ENCODE measurements at places on chromosomes 12 and 14.

- DNase-seq: no peak
Measured at GRCh38 chr14:94143711-94144110, 14.3 kb upstream of the IFI27L2 start.

DNA sequence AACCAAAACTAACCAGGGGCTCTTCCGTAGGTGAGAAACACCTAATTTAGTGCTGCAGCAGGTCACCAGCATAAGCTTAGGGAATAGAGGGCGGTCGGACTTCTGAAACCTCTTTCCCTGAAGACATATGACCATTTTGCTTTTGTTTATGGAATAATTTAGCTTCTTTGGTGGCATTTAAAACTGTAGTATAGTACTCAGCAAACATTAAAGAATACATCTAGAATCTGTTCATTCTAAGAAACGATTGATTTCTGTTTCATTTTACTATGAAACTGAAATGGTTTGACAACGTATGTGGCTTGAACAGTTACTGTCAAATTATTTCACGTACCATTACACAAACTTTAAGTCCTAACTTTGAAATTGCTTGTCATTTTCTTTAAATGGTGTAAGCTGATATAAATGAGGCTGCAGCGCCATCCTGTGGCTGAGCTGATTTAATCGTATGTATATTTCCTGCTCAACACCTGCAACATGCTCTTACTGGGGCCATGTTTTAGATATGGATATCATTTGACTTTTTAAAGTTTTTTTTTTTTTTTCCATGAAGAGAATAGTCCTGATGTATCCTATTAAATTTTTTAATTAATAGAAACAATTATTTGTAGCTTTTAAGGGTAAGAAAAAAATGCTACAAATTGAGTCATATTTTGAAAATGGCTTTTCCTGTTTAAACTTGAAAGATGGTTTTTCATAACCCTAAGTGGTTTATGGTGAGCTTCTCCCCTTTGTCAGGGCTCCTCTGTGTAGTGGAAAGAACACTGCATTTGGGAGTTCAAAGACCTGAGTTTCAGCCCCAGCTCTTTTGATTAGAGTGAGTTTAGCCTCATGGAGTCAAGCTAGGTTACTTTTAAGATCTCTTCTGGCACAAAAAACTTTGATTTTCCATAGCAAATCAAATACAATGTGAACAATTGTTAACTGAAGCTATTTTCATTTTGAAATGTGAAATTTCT lies 27.4 kb downstream of the CFAP54 start:
- peak; percentile 85 for DNase-seq

GRCh38 chr12:3792623-3793288 lies 39.8 kb upstream of the CRACR2A start:
- DNase-seq: no peak

GRCh38 chr14:91417983-91418386 lies 365 bp upstream of the CCDC88C start:
- DNase-seq: peak; percentile 70

DNA sequence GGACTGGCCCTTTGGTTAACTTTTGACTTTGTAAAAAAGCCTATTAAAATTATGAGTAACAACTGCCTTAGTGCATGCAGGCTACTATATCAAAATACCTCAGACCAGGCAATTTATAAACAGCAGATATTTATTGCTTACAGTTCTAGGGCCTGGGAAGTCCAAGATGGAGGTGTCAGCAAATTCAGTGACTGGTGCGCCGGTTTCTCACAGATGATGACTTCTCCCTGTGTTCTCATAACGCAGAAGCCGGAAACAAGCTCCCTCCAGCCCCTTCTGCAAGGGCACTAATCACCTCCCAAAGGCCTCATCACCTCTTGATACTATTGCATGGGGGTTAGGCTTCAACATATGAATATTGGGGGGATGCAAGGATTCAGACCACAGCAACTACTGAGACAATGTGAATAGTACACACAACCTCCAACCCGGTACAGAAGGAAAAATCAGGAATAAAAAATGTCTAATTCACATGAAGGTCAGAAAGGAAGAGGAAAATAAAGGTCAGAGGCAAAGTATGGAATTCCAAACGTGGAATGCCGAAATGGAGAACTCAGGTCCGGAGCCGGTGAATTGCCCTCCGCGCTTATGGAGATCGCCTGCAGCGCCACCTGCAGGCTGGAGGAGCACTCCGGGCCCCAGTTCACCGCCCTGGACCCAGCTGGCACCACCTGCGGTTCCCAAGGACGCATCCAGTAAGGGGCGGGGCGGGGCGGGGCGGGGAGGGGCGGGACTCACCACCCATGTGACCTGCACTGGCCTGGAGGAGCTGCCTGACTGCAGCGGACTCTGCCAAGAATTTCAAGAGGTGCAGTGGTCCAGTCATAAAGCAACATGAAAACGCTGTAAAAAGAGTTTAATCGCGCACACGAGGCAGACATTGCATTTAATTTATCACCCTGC lies 203.4 kb downstream of the KIF26A start:
- peak; percentile 38 for DNase-seq

DNA sequence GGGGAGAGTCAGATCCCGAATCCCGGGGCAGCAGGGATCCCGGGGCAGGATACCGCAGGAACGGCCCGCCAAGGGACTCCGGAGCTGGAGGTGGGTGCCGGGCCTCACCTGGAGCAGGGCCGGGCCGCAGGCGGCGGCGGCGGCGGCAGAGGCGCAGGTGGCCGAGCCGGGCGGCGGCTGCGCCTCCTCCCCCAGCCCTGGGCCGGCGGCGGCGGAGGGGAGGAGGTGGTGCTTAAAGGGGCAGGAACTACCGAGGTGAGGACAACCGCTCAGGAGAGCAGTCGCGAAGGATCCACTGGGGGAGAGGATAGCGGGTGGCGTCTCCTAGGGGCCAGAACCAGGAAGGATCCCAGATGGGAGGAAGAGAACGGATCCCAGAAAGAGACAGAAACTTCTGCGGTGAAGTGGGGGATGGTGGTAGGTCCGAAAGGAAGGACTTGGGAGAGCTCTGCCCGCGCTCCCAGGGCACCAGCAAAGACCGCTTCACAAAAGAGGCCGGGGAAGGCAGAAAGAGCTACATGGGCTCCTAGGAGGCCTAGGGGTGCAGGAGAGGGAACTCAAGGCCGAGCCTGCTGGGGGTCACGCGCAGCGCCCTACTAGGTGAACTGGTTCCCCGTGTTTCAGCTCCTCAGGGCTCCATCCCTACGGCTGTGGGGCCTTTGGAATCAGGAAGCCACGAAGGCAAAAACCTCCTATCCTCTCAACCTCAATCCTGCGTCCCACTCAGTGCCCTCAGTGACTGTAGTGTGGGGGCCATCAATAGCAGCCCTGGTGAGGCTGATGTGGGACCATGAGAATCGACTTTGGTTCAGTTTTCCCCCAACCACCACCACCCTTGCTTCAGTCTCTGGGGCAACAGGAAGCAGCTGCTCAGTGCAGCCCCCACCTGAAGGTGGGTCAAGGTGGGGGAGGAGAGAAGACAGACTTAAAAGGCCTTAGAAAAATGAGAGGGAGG lies 5.0 kb upstream of the BAZ2A start:
- peak; percentile 77 for DNase-seq

- no peak for DNase-seq
Measured at GRCh38 chr12:72082986-72083820, 144.6 kb downstream of the TPH2 start.

DNA sequence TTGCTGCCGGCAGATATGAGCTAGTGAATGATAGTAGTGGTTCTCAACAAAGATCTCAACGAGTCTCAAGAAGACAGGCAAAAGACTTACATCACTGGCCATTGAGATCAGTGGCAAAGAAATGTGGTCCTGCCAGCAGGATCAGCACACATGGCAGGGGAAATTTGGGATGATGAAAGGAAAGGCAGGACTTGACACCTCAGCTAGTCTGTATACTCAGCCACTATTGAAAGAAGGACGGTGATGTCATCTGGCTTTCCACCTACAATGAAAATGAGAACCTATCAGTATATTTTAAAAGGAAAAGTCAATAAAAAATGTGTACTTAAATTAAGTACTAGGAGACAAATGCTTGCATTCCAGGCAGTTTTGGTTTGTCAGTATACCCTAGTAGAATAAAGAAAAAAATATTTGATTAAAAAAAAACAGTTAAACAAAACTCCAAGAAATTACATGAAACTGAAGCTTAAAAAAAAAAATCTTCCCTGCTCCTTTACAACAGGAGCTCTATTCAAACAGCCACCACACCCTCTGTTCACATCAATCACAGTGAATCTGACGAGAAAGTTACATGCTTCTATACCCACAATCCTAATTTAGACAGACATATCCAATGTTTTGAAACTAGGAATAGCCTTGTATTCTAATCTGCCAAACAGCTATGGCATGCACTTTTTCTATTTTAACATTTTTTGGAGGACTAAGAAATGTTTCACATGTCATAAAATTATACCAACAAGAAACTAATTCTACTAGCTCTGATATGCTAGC lies 34.9 kb downstream of the RAD9B start:
- no peak for DNase-seq

DNA sequence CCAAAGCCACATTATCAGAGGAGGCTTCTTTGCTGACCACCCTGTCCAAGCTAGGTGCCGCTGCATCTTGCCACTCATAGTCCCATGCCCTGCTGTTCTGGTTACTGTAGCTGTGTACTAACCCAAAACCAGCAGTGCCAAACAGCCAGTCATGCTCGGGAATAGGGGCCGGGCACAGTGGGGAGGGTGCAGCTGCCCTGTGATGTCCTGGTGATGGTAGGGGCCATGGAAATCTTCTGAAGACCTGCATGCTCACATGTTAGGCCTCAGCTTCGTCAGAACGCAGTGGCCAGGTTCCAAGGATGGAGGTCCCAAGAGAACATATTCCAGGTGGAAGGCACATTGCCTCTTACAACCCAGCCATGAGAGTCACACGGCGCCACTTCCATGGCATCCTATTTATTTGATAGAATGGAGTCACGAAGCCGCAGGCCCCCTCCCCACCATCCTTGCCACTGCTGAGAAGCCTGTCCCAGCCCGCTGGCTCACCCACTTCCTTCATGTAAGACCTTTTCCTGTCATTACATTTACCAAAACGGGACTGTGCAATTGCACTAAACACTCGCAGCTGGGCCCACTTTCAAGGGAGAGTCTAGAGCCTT lies 48.5 kb downstream of the FAM222A start:
- no peak for DNase-seq

GRCh38 chr14:91912035-91912434 lies 35.5 kb downstream of the FBLN5 start:
- no peak for DNase-seq

GRCh38 chr14:74127634-74128033 lies 42.9 kb downstream of the LIN52 start:
- DNase-seq: no peak

DNA sequence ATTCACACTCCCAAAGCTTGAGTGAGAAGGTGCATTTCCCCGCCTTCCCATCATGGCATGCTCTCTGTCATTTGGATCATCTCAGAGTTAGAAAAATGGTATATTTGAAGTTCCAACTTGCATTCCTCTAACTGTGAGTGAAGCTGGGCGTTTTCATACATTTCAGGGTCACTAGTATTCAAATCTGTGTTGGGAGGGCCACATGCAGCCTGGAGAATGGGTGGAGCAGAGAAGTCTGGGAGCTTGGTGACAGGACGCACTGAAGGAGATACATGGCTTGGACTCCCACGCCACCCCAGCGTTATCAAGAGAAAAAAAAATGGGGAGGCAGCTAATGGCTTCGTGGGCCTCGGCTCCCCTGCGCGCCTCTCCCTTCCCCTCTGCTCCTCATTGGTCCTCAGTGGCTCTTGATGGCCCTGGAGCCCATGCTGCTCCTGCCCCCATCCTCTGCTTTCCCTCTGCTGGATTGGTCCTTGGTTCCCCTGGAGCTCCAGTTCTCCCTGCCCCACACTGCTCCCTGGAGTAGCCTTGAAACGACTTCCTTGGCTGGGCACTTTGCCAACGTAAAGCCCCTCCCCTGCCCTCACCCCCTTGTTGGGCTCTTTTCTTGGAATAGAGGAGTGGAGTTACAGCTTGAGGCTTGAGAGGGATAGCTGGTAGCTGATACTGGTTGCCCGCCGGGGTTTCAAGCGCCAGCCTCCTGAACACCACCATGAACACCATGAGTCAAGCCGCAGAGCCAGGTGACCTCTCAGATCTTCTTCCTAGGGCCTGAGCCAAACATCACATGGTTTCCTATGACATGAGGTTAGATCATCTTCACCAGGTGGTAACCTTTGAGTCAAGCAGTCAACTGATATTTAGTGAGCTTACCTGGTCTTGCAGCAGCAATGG lies 139.6 kb downstream of the PRKCH start:
- peak; percentile 73 for DNase-seq

- no peak for DNase-seq
Measured at GRCh38 chr12:101845137-101845711, 14.5 kb upstream of the GNPTAB start.

GRCh38 chr12:105920161-105920684 lies 218.5 kb downstream of the NUAK1 start:
- DNase-seq: no peak

- DNase-seq: no peak
Measured at GRCh38 chr12:43277651-43278540, 274.1 kb downstream of the ADAMTS20 start.

- peak; percentile 57 for DNase-seq
Measured at GRCh38 chr12:6605421-6606330, 1.5 kb downstream of the CHD4 start.

- DNase-seq: no peak
Measured at GRCh38 chr12:22287776-22288621, 46.5 kb downstream of the ST8SIA1 start.

- DNase-seq: no peak
Measured at GRCh38 chr12:88142610-88142991, 494 bp downstream of the TMTC3 start.

Measured in stimulated activated naive CD8-positive, alpha-beta T cell treated with anti-CD3 and anti-CD28 coated beads, Interleukin-15, amount 100 ng/mL, for 72 hours (primary cell).